ENCODE measurements at places on chromosomes 11 and 22.

DNA sequence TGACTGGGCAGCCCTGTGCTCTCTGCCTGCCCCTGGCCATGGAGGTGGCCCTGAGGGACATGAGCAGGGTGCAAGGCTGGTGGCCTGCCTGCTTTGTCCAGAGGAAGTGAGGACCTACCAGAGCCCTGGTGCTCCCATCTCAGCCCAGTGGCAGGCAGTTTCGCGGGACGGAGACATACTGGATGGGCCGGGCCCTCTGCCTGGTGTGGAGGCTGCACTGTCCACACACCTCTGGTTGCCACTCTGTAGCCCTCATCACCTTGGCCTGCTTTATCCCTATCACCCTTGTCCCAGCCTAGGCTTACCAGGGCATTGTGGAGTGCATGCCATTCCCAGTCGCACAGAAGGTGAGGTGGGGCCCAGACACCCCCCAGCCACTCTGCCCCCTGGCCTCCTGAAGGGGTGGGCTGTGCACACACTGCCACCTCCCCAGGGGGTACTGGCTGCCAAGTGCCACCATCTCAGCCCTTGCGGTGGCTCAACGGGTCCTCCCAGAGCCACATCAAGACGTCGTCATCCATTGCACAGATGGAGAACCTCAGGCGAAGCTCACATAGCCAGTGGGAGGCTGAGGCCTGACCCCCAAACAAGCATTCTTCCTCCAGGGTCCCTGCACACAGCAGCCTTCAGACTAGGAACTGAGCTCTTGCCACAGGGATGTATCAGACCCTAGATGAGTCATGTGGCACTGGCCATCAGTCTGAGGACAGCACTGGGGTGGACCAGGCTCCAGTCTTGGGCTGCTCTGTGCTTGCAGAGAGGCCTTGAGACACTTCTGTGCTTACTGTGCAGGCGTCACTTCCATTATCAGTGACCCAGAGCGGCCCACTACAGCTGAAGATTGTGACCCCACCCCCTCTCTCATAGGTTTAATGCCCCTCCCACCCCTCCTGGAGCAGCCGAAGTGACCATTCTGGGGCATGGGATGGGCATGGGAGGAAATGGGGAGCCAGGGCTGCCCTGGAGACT, 176.1 kb downstream of the IGLL1 start:
- DNase-seq: no peak

DNA sequence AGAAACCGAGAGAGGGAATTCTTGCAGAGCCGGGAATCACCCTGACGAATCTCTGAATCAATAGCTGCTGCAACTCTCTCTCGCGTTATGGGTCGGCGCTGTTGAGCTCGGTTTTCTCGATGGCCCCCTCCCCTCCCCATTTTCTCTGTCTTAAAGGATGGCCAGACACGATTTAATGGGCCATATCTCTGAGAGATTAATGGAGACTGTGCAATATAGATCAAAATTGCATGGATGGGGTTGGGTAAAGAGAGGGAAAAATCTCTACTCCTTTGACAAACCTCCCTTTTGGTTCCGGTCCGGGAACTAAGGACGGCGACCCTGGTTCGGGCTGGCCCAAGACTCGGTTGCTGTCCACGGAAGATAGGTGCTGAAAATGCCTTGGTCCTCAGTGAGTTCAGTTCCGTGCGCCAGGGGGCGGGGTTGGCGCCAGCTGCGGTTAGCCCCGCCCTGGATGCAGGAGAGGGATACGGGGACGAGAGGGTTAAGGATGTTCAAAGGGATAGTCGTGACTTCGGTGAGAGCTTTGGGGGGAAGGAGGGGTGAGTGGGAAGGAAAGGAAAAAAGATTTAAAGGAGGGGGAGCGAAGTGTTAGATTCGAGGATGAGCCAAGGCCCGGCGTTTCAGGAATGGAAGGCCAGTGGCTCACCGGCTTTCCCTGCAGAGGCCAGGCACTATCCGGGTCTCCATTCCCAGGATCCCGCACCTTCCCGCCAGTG, 103.6 kb upstream of the HSD17B12 start:
- DNase-seq: no peak

GRCh38 chr11:61757213-61757862, 4.9 kb downstream of the MYRF start:
- no peak for DNase-seq

DNA sequence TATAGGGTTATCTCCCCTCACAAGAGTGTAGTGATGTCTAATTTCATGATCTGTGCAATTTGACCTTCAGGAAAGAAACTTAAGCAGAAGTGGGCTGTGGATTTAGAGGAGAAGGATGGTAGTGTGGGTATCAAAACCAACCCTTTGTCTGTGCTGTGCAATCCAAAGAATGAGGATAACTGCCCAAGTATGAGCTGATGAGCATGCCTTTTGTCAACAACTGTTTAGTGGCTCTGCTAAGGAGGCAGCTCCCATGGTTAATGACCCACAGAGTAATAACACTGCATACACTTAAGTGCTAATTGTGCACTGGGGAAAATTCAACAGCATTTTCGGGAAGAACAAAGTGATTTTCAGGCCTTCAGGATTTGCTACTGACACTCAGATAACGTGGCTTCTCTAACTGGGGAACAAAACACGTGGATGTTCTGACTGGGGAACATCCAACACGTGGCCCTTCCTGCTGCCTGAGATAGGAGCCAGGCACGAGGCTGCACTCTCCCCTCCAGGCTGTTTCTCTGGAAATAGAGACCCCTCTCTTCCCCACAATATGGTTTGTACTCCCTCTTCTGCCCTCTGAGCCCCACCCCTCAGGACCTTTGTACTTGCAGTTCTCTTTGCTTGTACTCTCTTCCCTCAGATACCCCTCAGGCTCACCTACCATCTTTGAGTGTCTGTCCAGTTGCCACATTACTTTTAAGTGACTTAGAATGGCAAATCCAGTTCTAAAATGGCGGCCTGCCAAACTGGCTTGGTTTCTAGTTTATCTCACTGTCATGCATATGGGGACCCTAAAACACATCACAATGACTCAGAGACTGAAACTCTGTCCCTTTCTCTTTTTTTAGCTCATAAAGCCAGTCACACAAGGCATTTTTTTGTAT, 234.9 kb upstream of the POU2AF2 start:
- no peak for DNase-seq

DNA sequence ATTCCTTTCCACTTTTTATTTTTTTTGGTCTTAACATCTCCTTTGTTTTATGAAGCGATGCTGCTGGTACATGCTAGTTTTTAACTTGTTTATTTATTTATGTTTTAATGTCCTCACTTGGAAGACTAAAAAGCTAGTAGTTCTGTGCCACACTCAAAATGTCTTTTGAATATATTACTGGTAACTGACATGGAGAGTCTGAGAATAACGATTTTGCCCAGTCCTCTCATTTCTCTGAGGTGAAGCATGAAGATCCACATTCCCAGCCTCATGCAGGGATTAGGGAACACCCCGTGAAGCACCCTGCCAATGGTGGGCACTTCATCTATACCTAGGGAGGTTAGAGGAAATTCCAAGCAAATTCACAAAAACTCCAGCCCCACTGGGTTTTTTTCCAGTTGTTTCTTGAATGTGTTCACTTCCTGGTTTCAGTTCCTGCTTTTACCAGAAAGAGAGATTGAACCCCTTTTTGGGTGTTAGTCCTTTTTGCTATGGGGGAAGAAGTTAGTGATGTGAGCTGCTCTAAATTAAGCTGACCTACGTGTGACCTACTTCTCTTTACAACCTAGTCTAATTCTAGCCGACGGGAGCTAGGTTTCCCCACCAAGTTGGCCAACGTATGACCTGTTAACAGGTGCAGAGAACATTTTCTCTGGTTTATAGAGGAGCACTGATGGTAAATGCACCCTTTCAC, 106.1 kb downstream of the SLC1A2 start:
- DNase-seq: no peak

- DNase-seq: peak; percentile 24
These were observed 14.0 kb downstream of the PSMD13 start for GRCh38 chr11:250740-251299.

DNA sequence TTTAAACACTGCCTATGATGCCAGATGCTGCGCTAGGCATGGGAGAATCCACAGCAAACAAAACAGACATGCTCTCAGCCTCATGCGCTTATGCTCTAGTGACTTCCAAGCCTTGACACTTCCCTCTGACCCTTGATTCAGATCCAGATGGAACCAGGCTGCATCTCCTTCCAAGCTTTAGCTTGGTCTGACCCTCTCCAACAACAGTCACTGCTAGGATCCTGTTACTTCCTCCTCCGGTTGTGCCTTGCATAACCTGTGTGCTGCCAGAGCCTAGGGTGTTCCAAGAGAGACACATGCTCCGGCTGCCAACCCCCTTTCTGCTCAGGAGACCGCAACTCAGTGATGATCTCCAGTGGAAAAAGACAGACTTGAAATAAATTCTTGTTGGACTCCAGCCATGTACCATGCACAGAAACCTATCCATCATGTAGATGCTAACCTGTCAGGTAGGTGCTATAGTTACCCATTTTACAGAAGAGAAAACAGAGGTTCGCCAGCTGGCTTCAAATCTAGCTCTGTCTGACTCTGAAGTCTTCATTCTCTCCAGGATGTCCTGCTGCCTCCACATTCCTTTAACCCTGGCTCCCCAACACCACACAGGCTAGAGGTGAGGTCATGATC, 136.3 kb upstream of the TEAD1 start:
- no peak for DNase-seq

DNA sequence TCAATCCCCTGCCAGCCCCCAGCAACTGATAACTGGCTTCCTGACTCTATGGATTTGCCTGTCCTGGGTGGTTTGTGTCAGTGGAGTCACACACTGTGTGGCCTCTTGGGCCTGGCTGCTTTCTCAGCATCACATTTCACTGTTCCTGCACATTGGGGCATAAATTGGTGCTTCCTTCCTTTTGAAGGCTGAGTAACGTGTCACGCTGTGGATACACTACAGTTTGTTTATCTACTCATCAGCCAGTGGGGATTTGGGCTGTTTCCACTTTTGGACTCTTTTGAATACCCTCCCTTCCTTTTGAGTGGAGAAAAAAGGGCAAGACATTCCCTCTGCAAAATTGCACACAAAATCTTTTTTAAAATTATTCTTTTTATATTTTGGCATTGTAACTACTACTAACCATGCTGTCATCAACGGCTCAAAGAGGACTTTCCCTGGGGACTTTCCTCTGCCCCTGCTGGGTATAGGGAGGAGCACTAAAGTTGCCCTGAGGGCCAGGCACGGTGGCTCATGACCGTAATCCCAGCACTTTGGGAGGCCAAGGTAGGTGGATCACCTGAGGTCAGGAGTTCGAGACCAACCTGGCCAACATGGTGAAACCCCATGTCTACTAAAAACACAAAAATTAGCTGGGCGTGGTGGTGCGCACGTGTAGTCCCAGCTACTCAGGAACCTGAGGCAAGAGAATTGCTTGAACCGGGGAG, 7.8 kb upstream of the CELSR1 start:
- DNase-seq: peak; percentile 2

- DNase-seq: no peak
These were observed 10.0 kb downstream of the DIXDC1 start for GRCh38 chr11:111947143-111947542.

DNA sequence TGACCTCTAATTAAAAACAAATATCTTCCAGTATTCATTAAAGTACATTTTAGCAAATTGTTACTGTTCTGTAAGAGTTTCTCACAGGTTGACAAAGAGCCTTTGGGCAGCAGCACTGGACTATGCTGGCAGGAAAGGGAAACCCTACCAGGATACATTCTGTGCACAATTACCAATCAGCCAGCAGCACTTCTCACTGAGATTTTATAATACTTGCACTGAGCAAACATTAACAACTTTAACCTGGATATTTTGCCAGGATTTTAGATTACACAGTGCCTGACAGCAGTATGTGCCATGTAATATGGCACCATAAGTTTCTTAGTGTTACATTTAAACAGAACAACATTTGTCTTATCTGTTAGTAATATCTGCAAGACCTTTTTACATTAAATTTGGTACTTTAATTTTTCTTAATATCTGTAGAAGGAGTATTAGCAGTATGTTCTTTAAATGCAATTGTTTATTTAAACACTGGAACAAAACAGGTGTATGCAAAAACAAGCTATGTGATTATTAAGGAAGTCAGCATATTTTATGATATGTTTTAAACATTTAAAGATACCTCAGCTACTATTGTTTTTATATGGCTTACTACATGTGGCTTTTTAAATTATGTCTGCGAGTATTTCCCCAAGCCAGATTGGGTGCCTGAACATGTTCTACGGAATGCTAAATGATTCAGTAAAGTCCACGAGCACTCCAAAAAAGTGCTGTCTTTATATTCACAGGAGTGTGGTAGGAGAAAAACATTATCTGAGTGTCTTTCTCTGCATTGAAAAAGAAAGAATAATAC, 699.0 kb upstream of the LUZP2 start:
- no peak for DNase-seq

- no peak for DNase-seq
These were observed 1086.3 kb downstream of the FAM181B start for GRCh38 chr11:81647374-81647773.

- DNase-seq: no peak
These were observed 48.3 kb downstream of the TCF20 start for GRCh38 chr22:42222140-42222539.

DNA sequence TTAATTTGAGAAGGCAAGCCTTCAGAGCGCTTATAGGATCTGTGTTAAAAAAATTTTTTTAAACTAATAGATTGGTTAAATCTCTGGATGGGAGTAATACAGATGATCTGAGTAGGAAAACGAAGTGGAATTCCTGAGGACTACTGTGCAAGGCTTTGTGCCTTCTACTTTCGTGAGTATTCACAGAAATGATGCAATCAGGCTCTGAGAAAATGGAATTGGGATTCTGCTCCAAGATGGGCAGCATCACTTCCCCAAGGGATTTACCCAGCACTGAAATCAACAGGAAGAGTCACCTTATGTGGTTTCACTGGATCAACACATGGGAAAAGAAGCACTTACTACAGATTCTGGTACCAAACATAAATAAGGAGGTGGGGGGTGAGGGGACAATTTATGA, 12.5 kb downstream of the KMT5B start:
- DNase-seq: no peak

GRCh38 chr11:67301951-67302516, 1.3 kb upstream of the SSH3 start:
- DNase-seq: no peak

DNA sequence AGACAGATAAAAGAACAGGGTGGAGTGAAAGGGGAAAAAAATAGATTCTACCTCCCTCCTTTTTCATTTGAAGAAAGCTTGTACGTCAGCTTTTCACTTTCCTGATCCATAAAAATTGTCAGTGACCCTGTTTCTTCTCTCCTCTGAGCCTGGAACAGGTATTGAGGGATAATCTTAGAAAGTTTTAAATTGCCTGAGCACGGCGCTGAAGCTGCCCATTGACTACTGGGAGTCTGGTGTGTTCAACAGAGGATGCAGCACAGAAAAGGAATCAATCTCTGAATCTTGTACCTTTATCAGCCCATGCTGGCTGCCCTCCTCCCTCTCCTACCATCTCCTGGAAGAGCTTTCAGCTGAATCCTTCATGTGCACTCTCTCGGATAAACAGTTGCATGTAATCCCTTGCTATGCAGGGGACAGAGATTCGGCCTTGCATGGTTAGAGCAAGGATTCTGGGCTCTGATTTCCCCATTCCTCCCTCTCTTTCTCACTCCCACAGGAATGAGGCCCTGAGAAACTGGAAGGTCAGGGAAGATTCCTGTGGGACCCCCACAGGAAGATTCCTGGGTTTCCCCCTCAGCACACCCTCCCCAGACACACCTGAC, 162.4 kb upstream of the SYN3 start:
- DNase-seq: no peak

GRCh38 chr11:2533587-2534133, 88.9 kb downstream of the KCNQ1 start:
- DNase-seq: peak; percentile 50

Measured in bone marrow (tissue), 2 donors.